ENCODE measurements at places on chromosomes 11 and 22.

GRCh38 chr22:36853407-36854099 is 7.3 kb upstream of the NCF4 start:
- DNase-seq = peak; percentile 40

- DNase-seq = no peak
Observed at GRCh38 chr22:25695146-25695545, 46.8 kb upstream of the MYO18B start.

DNA sequence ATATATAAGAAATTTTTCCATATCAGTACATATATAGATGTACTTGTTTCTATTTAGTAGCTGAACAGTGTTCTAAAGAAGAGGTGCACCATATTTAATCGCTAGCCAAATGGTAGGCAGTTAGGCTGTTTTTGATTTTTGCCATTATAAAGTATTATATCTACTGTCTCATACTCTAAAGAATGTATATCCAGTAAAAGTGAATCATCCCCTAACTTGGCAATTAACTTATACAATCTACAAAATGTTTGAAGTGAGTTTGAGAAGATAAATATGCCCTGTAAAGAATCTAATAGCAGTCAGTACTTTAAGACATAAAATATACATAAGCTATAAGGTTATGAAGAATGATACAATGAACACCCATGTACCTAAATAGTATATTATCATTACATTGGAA is 291.5 kb downstream of the SWAP70 start:
- no peak for DNase-seq

DNA sequence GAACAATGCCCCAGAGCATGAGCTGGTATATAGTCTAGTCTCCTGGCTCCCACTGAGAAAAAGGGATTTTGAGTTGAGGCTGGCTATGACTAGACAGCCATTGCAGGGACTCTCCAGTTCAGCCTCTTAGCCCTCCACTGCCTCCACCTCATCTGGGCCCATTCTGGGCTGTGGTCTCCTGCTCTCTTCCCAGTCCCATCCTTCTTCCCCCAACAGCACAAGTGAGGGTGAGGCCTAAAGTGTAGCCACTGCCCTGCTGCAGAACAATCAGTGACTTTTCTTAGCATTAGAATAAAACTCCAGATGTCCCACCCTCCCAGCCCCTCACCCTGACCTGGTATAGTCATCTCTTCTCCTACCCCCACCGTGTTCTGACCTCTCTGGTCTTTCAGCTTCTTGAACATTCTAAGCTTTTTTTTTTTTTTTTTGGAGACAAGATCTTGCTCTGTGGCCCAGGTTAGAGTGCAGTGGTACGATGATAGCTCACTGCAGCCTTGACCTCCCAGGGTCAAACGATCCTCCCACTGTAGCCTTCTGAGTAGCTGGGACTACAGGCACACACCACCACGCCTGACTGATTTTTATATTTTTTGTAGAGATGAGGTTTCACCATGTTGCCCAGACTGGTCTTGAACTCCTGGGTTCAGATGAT is 4.3 kb downstream of the MED15 start:
- no peak for DNase-seq

DNA sequence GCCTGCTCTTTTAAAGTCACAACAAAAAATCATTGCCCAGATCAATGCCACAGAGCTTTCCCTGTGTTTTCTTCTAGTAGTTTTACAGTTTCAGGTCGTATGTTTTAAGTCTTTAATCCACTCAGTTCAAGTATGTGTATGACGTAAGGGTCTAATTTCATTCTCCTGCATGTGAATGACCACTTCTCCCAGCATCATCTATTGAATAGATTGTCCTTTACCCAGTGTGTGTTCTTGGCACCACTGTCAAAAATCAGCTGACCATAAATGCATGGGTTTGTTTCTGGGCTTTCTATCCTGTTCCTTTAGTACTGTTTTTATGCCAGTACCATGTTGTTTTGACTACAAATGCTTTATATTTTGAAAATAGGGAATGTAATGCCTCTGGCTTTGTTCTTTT is 28.1 kb downstream of the INTS4 start:
- no peak for DNase-seq

GRCh38 chr11:121385688-121386087 is 66.4 kb upstream of the SORL1 start:
- DNase-seq = no peak

DNA sequence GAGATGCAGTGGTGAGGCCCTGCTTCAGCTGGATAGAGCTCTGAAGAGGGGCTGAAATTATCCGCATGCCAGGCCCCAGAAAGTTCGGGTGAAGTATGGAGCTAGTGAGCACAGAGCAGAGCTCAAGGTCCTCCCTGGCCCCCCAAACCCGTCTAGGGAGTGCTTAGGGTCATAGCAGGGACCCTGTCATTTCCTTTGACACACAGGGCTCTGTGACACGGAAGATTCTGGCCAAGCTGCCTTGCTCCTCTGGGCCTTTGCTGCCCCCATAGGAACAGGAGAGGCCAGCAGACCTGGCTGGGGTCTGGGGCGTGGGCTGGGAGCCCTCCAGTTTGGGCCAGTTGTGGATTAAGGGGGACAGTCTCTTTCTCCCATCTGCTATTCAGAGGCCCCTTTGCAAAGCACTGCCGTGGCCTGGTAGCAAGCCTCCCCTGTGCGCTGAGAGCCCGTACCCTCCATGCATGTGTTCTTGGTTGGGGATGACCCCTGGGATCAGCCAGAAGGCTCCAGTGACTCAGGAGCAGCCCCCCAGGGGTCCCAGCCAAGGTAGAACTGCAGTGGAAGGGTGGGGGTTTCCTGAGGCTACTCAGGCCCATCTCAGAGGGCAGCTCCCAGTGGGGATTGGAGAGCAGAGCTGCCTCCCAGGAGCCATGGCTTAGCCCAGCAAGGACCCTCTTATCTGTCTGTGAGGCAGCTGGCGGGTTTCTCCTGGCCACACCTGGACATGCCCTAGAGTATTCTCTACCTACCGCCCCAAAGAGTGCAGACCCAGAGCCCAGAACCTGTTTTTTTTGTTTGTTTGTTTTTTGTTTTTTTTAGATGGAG is 42.3 kb downstream of the RNF141 start:
- no peak for DNase-seq

GRCh38 chr11:116557282-116557681 is 215.5 kb downstream of the BUD13 start:
- no peak for DNase-seq

GRCh38 chr11:44033411-44033850 is 14.3 kb upstream of the ACCSL start:
- DNase-seq = no peak

- no peak for DNase-seq
Observed at GRCh38 chr11:75428281-75428724, 4.7 kb downstream of the KLHL35 start.

- DNase-seq = no peak
Observed at GRCh38 chr11:86761978-86762377, 38.4 kb upstream of the PRSS23 start.

DNA sequence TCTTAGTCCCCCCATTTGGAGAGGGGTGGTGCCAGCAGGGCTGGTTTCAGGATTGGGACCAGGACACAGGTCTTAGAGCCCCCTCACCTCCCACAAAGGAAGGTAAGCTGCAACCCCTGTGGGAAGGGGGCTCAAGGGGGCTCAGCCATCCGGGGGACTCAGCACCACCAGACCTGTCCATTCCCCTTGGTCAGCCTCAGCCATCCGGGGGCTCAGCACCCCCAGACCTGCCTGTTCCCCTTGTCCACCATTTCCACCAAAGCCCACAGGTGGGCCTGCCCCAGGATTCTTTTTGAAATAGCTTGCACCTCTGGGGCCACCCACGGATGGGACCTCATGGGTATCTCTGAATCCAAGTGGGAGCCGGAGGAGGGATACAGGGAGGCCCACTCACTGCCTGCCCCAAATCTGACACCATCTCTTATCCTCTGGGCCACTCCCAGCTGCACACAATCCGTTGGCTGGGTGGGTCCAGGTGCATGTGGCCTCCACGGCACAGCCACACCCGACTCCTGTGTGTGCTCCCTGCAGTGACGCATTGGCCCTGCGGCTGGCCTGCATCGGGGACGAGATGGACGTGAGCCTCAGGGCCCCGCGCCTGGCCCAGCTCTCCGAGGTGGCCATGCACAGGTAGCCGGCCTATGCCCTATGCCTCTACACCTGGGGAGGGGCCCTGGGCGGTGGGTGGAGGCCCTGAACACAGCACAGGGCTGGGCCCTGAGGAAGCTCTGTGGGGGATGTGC is 15.9 kb downstream of the MCAT start:
- DNase-seq = no peak

DNA sequence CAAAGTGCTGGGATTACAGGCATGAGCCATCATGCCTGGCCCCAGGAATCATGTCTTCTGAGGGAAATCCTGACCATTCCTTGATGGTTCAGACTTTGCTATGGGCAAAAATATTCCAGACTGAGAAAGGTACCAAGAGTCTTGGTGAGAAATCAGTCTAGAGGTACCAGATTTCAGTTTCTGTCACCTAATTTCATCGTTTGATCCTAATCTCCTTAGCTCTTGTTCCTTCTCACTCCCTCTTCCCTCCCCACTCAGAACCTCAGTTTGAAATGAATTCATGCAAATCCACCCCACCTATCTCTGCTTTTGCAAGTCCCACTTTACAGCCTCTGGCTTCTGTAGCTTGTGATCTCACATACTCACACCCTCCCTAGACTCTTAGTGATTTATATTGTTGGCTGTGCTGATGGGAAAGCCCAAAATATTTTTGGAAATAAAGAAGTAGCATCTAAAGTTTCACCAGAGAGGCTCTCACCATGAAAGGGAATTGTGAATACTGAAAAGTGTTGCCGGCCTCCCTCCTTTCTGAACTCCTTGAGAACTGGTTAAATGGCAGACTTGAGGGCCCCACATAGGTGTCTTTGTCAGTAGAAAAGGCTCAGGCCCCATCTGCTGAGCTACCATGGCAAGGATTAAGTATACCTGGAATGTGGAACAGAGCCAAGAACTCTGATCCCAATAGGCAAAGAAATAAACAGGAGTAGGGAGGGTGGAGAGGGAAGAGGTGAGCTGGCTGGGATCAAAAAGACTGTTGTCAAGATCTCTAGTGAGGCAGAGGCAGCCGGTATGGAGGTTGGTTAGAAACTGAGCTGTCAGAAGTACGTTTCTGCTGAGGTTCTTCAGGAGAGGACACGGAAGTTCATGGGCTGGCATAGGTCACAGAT is 190.5 kb upstream of the MTMR2 start:
- DNase-seq = no peak

GRCh38 chr11:131481303-131481702 is 110.9 kb downstream of the NTM start:
- DNase-seq = no peak

- DNase-seq = no peak
Observed at GRCh38 chr11:131375421-131375820, 5.0 kb downstream of the NTM start.

DNA sequence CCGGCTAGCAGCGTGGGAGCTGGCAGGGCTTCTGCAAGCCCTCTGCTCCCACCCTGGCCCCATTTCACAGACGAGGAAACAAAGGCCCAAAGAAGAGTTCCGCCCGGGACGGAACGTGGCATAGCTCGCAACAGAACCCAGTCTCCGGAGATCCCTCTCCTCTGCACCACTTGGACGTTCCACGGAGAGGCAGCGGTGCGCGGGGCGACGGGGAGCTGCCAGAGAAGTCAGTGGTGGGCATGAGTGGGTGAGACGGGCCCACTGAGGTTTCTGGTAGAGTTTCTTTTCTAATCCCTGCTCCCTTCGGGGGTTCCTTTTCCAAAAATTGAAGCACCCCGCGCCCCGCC is 554 bp upstream of the NECTIN1 start:
- DNase-seq = no peak

DNA sequence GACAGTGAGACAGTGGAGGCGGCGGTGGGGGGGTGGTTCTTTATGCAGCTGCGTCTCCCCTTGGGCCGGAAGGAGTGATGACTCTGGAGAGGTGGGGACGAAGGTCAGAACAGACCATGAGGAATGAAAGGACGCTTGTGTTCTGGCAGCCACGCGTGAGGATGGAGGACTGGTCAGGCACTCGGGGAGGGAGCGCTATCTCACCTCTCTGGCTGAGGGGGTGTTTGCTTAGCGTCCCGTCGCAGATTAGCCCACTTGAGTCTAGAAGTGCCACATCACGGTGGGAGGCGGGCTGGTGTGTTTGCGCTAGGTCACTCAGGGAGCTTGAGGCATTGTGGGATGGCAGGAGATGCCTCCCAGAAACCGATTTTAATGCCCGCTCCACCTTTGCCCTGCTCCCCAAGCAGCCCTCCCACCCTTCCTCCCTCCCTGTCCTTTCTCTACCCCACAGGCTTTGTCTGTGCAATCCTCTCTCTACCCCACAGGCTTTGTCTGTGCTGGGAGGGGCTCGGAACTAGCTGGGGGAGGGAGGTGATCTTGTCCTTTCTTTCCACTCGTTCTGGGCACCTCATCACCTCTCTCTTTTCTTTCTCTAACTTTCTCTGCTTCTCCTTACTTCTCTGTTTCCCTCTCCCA is 97.8 kb downstream of the PKNOX2 start:
- DNase-seq = no peak

DNA sequence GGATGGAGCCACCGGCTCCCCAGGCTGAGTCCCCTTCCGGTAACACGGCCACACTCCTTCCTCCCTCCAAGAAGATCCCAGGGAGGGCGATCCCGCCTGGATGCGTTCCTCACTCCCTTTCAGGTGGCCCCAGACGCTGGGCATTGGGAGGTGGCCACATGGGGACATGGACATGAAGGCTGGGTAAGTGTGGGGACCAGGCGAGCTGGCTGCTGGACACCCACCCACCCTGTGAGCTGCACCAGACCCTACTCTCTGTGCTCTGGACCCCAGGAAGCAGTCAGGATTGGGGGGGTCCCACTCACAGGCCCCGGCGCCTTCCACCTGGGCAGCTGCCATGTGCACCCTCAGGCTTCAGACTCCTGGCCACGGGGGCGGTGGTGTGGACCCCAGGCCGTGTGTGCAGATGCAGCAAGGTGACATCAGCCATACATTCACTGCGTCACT is 932.8 kb downstream of the BRD1 start:
- DNase-seq = no peak

DNA sequence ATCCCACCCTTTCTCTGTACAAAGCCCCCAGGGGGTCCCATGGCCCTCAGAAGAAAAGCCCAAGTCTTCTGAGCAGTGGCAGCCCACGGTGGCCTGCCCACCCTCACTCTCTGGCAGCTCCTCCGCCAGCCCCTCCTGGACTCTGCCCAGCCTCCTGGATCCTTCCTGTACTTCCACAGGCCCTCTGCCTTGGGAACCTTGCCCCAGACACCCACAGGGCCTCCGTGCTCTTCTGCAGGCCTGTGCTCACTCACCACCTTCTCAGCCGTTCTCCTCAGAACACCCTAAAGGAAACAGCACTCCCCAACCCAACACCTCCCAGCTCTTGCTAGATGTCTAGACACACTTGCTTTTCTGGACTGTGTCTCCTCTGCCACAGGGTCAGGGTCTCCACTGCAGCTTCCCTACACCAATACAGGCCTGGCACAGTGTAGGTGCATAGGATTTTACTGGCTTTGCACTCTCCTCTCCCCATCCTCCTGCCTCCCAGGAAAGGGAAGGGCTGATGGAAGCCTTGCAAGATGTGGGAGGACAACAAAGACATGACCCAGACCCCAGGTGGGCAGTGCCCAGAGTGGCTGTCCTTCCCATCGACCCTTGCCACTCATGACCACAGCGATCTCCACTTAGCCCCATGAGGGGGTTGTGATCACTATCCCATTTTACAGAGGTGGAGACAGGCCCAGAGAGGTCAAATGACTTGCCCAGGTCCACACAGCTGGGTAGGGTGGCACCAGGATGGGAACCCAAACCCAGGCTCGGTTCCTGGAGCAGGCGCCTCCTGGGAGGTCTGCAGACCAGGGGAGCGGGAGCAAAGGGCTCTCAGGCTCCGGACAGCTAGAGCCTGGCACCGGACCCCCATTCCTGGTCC is 2.0 kb downstream of the SCARF2 start:
- no peak for DNase-seq

- no peak for DNase-seq
Observed at GRCh38 chr22:46362203-46362933, 26.9 kb downstream of the TRMU start.

- no peak for DNase-seq
Observed at GRCh38 chr11:10261821-10262220, 32.2 kb downstream of the SBF2 start.

All from NT2/D1 (cell line).